ENCODE measurements at places on chromosomes 7 and 10.

DNA sequence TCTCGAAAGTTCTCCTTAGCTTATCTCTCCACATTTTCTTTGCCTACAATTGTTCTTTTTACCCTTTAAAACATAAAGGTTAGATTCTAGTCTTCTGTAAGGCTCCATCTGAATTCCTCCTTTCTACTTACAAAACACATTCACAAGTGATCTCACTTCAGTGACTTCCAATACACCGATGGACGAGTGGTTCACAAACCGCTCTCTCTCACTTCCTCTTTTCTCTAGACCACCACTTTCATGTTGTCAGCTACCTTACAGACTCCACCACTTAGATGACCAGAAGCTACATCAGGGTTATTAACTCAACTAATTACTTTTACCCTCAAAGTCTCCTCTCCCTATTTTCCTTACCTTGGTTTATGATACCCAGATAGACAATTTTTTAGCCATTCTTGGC is 11.8 kb downstream of the MET start:
- no peak for DNase-seq

DNA sequence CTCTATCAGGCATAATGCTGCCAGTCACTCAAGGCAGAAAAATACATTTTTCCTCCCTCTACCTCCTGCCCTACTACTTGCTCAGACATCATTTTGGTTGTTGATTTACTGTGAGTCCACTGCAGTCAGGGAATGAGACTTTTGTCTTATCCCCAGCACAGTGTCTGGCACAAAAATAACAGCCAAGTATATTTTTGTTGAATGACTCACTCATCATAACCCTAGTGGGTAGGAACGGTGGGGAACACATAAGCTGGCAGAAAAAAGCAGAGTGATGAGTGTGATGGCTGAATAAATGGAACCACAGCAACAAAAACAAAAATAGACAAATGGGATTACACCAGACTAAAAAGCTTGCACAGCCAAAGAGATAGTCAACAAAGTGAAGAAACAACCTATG is 65.8 kb upstream of the LAMB4 start:
- no peak for DNase-seq

DNA sequence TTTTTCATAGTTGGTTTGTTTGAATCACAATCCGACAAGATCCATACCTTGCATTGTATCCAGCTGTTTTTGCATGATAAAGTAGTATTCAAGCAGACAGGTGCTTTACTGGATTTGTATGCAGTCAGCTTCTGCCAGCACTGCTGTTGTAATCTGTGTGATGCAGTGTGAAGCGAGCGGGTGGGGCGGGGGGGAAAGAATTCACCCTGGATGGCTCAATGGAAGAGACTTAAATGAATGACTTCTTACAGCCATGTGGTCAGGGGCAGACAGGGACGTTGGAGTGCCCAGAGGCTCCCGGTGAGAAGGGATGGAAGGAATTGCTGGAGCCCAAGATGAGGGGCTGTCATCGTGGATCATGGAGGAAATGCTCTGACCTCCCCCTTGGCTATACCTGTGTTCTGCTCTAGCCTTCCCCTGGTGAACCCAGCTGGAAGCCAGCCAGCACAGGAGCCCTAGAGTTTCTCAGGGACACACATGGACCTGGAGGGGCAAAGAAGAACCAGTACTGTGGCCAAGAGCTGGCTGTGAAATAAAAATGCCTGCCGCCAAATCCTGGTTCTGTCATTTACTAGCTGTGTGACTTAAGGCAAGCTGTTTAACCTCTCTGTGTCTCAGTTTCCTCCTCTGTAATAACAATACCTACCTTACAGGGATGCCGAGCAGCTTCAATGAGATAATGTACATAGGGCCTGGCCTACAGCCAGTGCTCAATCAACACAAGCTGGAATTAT is 14.1 kb downstream of the NFE2L3 start:
- DNase-seq: no peak

GRCh38 chr10:44347609-44348400 is 37.1 kb downstream of the CXCL12 start:
- DNase-seq: no peak

GRCh38 chr7:83520726-83521125 is 128.2 kb downstream of the SEMA3E start:
- DNase-seq: no peak

GRCh38 chr10:122646511-122647382 is 52.9 kb downstream of the C10orf120 start:
- no peak for DNase-seq

DNA sequence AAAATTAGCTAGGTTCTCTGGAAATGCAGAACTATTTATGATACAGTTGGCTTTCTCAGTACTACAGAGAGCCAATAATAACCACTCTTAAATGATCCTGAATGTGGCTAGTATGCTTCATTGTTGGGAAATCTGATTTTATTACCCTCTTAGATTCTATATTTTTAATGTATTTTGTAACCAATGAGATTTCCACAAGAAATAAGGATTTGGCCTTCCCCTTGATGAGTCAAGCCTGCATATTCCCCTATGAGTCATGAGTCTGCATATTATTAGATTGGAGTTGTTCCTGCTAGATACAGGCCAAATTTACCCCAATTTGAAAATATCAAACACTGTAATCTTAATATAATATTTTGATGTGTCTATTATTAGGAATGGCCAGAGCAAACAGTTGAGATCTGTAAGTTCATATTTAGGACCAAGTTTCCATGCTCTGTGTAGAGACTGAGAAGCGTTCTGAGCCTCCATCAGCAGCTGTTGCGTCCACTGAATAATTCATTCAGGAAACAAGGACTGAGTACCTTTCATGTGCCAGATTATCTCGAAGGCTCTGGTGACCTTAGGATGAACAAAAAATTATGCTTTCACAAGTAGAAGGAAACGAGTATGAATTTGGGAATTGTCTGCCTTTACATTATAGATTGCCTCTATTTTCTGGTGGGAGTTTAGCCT is 793.4 kb downstream of the NRG3 start:
- no peak for DNase-seq

DNA sequence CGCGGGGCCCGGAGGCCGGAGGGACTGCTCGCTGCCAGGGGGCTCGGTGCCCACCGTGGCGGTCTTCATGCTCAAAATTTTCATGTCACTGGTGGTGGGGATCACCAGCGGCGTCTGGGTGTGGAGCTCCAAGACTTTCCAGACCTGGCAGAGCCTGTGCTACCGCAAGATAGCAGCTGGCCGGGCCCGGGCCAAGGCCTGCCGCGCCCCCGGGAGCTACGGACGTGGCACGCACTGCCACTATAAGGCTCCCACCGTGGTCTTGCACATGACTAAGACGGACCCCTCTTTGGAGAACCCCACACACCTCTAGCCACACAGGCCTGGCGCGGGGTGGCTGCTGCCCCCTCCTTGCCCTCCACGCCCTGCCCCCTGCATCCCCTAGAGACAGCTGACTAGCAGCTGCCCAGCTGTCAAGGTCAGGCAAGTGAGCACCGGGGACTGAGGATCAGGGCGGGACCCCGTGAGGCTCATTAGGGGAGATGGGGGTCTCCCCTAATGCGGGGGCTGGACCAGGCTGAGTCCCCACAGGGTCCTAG is 2.0 kb downstream of the FZD9 start:
- DNase-seq: no peak

DNA sequence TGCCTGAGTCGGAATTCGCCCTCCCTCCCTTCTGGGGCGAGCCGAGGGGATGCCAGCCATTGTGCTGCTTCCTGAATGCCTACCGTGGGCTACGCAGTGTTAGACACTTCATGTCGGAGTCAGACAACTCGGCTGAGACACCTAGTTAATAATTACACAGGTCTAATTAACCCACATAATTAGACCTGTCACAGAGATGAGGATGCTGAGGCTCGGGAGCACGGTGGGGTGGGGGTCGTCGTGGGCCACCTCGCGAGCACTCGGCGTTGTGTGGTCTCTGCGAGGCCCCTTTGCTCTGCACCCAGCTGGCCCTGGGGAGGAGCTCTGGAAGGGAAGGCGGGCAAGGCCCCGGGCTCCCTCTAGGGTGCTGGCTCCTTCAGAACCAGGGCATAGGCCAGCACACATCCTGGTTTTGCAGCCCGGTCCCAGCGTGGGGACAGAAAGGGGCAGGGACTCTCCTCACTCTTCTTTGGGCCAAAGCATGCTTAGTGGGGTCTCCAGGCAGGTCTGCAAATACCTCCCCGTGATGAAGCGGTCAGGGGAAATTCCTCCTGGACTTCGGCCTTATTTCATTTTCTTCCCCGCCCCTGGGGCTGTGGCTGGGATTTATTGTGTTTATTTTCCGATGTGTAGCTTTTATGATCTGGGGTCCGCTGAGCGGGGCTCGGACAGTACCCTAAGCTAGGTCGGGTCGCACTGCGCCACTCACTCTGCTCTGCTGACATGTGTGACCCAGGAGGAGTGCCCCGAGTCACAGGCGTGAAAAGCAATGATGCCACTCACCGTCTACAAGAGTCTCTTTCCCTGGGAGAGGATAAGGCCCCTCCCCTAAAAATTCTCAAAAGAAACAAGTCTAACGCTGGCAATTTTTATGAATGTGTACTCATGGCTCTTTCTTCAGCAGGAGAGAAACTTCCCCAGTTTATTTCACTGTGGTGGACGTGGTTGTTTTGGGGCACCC is 4.9 kb upstream of the FOXL3 start:
- no peak for DNase-seq

- DNase-seq: no peak
Observed at GRCh38 chr10:70974351-70974901, 86.1 kb upstream of the PCBD1 start.

- DNase-seq: no peak
Observed at GRCh38 chr10:46540412-46541016, 15.9 kb downstream of the GPRIN2 start.

- DNase-seq: no peak
Observed at GRCh38 chr10:15049533-15049932, 5.8 kb downstream of the OLAH start.

GRCh38 chr10:132799865-132800264 is 13.9 kb upstream of the NKX6-2 start:
- no peak for DNase-seq

GRCh38 chr7:51261117-51261835 is 55.3 kb downstream of the COBL start:
- no peak for DNase-seq

GRCh38 chr7:120169996-120170783 is 102.8 kb upstream of the KCND2 start:
- DNase-seq: no peak
